ENCODE measurements at places on chromosomes 2 and 18.

DNA sequence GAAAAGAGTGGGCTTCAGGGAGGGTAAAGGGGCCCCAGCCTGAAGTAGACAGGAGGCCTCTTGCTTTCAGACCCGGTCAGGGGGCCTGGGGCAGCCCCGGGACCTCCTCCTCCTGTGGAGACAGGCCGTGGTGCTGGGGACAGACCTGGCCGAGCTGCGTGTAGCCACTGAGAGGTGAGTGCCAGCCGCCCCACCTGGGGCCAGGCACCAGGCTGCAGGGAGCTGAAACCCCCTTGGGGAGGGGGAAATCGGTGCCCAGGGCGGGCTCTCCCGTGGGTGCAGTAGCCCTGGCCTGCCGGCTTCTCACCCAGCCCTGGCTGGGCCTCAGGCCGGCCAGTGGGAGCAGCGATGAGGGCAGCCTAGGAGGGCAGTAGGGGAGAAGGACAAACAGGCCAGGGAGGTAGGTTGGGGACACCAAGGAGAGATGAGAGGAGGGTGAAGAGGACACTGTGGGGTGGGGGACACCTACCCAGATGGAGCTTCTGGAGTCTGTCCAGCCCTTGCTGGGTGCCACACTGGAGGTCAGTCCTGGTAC is 24.0 kb downstream of the CROCC2 start:
- no peak for DNase-seq

- DNase-seq: no peak
Measured at GRCh38 chr2:227404585-227405271, 17.0 kb upstream of the SCYGR1 start.

DNA sequence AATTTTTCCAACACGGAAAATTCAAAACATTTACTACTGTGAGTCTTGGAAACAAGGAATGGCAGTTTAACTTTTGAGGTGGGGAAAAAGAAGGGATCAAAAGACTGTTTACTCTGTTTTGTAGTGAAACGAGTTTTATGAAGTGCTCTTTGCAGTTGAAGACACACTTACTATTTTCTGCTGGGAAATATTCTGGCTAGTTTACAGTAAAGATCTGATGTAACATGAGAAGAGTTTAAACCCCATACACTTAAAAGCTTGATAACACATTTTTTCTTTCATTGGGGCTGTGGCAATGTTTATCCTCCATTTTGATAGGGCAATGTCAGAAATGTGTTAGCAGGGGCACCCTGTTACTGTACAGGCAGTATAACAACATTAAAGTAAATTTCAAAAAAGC is 124.9 kb upstream of the SMAD7 start:
- DNase-seq: no peak

- DNase-seq: no peak
Measured at GRCh38 chr2:423479-423878, 135.6 kb upstream of the ALKAL2 start.

GRCh38 chr2:210262036-210262435 is 36.8 kb upstream of the ACADL start:
- no peak for DNase-seq

DNA sequence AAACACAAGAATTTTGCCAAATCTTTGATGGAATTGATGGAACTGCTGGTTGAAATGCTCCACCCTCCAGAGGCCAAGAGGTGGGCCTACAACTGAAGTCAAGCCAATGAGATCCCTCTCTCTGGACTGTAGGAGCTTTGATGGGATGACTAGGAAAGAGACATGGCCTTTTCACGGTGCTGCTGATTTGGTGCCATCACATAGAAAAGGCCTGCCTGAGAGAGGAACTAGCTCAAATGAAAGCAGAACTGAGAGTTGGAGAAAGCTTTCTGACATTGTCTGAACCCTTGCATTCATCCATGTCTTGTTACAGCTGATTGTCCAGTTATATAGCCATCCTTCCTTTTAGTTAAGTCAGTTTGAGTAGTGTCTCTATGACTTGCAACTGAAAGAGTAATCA is 283.8 kb upstream of the LYPD1 start:
- no peak for DNase-seq

GRCh38 chr2:155377266-155377680 is 678.8 kb downstream of the KCNJ3 start:
- no peak for DNase-seq

DNA sequence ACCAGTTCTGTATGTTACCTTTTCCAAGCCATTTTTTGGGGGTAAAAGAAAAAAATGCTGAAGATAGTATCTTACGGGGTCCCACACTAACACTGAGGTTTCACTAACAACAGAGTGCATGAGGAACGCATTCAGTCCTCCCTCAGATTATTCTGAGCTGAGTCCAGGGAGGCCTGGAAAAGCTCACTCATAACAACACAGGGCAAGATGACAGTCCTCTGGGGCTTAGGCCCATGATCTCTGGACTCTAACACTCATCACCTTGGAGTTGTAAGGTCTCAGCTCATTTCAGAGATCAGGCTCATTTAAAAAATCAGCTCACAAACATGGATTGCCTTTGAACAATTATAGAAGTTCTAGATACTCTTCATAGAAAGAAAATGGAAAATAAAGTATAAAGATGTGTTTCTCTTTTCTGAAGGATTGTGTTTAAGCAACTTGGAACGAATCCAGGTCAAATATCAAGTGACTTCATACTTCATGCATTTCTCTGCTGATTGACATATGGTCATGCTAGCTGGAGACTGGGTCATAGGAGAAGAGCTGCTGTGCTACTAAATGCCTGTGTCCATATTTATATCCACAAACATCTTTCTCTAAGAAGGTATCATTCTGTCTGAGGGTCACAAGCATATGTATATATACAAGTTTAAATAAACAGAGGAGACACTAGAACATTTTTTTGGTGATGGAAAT is 265.8 kb downstream of the ALK start:
- DNase-seq: no peak

GRCh38 chr18:21599585-21600525 is 649 bp downstream of the ESCO1 start:
- peak; percentile 25 for DNase-seq

DNA sequence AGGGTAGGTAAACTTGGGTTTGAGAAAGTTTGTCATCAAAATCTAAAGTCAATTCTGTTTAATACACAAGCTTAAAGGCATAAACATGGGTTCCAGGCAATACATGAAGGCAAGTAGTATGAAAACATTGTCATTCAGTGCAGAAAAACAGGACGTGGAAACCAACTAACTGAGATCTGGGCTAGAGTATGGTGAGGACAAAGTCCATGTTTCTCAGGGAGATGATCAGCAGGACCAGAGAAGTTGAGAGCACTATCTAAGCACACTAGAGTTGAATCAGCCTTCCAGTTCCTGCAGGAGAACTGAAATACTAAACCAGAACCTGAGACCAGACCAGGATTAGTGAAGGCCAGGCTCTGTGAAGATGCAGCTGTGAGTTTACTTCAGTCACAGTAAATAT is 302.8 kb upstream of the CRIM1 start:
- no peak for DNase-seq

DNA sequence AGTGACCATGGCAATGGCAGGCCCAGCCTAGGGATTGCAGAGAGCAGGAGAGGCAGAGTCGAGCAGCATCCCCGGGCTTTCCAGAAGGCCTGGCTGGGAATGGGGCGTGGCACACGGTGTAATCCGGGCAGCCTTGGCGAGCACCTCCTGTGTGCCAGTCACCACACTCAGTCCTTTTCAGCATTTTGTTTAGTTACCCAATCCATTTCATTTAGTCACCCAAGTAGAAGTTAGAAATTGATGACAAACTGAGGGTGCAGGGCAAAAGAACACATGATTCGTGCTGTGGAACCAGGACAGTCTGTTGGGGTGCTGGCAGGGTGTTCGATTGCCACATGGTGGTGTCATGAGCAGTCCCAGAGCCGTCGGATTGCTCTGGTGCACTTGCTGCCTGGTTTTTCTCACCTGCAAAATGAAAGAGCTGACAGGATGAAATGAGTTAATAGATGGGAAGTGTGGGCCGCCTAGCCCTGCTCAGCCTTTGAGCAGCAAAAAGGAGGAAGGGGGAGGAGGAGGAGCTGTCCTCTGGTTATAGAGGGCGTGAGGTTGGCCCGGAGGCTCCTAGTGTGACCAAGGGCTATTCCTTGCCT is 299.4 kb downstream of the AGAP1 start:
- no peak for DNase-seq

DNA sequence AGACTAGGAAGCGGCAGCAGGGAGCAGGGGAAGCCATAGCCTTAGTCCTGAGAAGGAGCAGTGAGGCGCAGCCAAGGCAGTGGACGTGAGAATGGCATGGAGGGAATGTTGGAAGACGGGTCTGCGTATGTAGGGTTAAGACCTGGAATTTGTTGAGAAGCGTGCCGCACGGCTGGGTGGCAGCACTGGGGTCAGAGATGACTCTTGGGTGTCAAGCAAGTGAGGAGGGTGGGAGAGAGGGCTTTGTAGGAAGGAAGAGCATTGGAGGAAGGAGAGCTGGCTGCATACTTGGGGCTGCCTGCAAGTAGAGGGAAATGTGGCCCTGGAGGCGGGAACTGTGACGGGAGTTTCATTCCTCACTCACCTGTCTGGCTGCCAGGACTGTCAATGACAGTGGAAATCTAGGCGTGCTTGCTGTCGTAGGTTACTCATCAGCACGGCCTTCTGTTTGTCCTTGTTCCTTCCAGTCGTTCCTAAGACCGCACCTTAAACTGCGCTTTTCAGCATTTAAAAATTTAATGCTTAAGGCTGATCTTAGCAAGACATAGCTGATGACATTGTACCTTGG is 108.0 kb downstream of the ITGB1BP1 start:
- no peak for DNase-seq

GRCh38 chr2:46815121-46815802 is 100.3 kb downstream of the MCFD2 start:
- DNase-seq: no peak

DNA sequence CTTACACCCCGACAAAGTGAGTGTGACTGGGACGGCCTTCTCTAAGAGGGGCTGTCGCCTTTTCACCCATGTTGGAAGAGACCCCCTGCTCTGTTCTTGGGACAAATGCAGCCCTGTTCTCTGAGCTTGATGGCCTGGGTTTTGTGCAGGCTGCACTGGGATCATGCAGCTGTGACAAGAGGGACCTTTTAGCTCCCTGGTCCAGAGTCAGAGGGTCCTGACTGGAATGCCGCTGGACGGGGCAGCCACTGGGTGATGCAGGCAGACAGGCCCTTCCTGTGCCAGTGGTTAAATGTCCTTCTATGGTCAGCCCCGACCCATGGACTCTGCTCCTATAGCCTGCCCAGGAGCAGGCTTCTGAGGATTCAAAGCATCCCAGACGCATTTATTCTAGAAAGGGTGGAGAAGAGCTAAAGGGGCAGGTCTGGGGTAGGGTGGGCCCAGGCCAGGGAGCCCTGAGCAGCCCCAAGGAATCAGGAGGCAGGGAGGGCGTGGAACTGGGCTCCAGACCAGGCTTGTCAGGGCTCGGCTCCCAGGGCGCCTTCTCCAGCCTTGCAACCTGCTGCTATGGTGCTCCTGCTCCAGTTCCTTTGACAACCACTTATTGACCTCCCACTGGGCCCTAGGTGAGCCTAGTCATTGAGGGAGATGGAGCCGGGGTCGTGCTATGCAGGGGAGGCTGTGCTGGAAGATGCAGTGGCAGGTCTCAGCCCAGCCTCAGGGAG is 277.9 kb upstream of the HS6ST1 start:
- DNase-seq: no peak

DNA sequence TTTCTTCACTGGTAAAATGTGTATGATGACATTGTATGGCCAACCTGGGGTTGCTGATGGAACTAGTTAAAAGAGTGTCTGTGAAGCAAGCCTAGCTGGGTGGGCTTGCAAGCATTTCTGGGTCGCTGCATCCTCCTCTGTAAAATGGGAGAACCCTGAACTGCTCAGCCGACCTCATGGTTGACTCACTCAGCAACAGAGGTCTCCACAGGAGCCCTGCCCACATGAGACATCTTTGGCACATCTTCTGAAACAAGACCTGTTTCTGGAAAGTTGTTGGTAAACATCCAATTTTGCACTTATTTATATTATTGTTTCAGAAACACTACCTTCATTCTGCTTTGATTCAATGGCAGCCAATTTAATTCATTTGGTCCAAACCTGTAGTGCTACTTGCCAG is 52.6 kb downstream of the BCL11A start:
- no peak for DNase-seq

DNA sequence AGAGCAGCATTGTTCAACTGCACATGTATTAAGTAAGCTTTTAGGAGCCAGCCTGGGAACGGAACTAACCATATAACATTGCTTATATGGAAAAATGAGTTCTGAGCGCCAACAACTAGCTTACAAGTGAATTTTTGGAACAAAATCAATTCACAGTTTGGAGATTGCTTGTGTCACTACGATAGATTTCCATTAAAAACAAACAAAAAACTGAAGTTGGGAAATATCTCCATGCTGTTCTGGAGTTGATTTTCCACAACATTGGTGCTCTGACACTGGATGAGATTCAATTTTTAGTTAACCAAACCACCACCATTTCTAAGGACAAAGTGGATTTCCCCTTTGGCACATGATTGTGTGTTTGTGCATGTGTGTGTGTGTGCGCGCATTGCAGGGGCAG is 56.9 kb upstream of the ZNF397 start:
- no peak for DNase-seq

DNA sequence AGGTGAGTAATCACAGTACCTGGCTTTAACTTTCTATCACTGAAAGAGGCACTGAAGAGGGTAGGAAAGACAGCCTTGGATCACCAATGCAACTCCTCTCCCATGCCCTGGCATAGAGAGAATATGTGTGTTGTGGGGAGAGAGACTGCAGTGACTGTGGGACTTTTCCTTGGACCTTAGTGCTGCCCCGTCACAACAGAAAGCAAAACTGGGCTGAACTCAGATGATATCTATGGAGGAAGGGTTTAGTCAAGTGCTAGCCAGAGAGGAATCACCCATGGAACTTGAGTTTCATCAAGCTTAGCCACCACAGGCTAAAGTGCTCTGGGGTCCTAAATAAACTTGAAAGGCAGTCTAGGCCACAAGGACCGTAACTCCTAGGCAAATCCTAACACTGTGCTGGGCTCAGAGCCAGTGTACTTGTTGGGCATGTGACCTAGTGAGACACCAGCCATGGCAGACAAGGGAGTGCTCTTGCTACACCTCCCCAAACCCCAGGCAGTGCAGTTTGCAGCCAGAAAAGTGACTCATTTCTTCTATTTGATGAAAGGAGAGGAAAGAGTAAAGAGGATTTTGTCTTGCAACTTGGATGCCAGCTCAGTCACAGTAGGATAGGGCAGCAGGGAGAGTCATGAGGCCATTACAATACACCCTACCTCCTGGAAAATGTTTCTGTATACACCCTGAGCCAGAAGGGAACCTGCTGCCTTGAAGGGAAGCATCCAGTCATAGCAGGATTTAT is 105.8 kb upstream of the SPOPL start:
- no peak for DNase-seq

DNA sequence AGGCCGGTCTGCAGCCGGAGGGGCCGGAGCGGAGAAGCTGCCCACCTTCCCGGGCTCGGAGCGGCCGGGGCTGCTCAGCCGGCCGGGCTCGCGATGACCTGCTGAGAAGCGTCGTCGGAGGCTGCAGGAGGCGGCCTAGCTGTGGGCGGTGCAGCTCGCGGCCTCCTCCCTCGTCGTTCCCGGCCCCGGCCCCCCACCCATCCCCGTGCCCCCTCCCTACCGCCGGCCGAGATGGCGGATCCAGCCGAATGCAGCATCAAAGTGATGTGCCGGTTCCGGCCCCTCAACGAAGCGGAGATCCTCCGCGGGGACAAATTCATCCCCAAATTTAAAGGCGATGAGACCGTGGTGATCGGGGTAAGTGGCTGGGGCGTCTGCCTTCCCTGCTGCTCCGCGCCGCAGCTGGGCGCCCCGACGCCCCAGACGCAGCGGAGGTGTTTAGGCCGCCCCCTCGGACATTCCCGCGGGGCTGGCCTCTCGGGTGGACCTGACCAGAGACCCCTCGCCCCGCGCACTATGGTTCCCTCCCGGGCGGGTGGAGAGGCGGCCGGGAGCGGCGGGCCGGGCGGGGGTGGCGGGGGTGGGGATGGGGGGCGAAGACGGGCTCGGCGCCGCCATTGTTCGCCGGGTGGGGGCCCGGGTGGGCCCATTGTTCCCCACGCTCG is 492 bp downstream of the KIF5C start:
- no peak for DNase-seq

Measured in CD4-positive, alpha-beta T cell treated with Interleukin-10 for 1 hour (primary cell).